Right atrium auricular region (tissue), 2 donors: ENCODE measurements at places on chromosomes 2 and 18. TPM values are rescaled to one million over a fixed set of nuclear protein-coding genes. Genes with fewer than 3 reads are reported as not detected.

The GALNT3 gene
- total RNA-seq, result 0.47 TPM

The TUBA3E gene
- 9.5 TPM for total RNA-seq

The CAB39 gene
- 66.1 TPM for total RNA-seq

The DSG4 gene
- not detected for total RNA-seq

The TMEM17 gene
- total RNA-seq, result 0.90 TPM

The B4GALT6 gene
- 5.6 TPM for total RNA-seq

The GCKR gene
- total RNA-seq, result 1.9 TPM

The EML6 gene
- total RNA-seq, result 1.1 TPM

The IL36B gene
- total RNA-seq, result not detected

The IL18R1 gene
- total RNA-seq, result 1.9 TPM

The STAT4 gene
- 27.3 TPM for total RNA-seq

The ANKRD30BL gene
- total RNA-seq, result not detected

The LRP2 gene
- 8.1 TPM for total RNA-seq
